ENCODE measurements at places on chromosomes 12 and 14.

DNA sequence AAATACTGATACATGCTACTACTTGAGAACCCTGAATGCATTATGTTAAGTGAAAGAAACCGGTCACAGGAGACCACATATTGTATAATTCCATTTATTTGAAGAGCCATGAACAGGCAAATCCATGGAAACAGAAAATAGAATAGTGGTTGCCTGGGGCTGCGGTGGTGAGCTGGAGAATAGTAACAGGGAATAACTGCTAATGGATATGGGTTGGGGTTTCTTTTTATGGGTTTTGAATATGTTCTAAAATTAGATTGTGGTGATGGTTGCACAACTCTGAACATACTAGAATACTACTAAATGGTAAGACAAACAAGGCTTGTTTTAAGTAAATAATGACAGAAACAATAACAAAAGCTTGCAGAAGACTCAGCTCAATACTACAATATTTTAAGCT, 293.0 kb downstream of the BTG1 start:
- DNase-seq, result no peak

GRCh38 chr12:57735952-57736740, 2.4 kb downstream of the AGAP2 start:
- no peak for DNase-seq

GRCh38 chr12:98296462-98297079, 218.8 kb upstream of the TMPO start:
- no peak for DNase-seq

- no peak for DNase-seq
These were observed 217.9 kb upstream of the PWP1 start for GRCh38 chr12:107467716-107468115.

GRCh38 chr14:50417853-50418252, 21.2 kb upstream of the CDKL1 start:
- DNase-seq, result no peak

DNA sequence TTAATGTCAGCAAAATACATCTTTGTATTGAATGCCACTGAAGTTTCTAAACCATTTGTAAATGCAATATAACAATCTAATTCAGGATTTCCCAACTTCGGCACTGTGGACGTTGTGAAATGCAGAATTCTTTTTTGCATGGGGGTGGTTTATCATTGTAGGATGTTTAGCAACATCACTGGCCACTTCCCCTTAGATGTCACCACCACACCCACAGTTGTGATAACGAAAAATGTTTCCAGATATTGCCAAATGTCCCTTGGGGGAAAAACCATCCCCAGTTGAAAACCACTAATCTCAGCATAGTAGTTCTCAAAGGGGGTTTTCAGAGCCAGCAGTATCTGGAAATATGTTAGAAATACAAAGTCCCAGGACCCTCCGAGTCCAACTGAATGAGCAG, 203.3 kb downstream of the NAV3 start:
- DNase-seq, result no peak

DNA sequence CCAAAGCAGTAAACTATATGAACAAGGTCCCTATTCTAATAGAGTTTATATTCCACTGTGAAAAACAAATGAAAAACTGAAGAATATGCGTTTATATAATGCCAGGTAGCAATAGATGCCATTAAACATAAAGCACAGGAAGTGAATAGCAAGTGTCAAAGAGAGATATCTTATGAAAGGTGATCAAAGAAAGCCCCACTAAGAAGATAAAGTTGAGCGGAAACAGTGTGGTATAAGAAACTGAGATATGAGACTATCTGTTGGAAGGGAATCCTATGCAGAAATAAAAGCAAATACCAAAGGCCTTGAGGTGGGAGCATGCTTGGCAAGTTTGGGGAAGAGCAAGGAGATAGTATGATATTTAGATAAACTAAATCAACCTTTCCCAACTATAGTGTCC, 123.1 kb upstream of the FAR2 start:
- DNase-seq, result no peak

DNA sequence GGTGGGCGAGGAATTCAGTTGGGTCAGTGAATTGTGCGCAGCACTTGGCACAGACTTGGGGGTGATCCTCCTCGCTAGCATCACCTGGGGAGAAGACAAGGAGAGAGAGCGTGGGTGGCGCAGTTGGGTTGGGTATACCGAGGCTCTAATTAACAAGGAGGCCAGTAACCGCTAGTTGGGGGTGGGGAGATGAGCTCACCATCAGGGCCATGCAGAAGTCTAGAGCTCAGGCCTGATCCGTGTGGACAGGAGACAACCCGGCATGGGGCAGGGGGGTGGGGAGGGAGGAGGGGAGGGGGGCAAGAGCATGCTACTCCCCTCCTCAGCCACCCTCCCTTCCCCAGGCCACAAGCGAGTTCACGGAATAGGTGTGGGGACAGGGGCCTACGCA, 580 bp downstream of the SALL2 start:
- DNase-seq, result no peak

DNA sequence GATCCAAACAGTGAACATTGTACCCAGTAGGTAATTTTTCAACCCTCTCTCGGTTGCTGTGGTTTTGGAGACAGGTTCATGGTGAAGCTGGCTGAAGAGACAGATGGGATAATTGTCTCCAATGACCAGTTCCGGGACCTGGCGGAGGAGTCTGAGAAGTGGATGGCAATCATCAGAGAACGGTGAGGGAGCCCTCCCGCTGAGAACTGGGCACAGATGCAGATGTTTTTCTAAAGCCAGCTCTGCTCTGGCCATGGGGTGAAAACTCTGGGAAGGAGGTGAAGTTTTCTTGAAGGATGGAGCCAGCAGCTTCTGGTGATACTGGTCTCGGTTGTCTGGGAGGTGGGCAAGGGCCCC, 6.2 kb downstream of the KHNYN start:
- no peak for DNase-seq

GRCh38 chr12:110244829-110245228, 36.2 kb upstream of the ATP2A2 start:
- DNase-seq, result peak; percentile 75

GRCh38 chr12:12784911-12785814, at the start of gene APOLD1:
APOLD1 (plus strand) TSS chr12:12785659; CDS start chr12:12785692, 33 bp downstream.
- no peak for DNase-seq

GRCh38 chr12:49984476-49985359, 12.0 kb downstream of the AQP6 start:
- DNase-seq, result no peak

DNA sequence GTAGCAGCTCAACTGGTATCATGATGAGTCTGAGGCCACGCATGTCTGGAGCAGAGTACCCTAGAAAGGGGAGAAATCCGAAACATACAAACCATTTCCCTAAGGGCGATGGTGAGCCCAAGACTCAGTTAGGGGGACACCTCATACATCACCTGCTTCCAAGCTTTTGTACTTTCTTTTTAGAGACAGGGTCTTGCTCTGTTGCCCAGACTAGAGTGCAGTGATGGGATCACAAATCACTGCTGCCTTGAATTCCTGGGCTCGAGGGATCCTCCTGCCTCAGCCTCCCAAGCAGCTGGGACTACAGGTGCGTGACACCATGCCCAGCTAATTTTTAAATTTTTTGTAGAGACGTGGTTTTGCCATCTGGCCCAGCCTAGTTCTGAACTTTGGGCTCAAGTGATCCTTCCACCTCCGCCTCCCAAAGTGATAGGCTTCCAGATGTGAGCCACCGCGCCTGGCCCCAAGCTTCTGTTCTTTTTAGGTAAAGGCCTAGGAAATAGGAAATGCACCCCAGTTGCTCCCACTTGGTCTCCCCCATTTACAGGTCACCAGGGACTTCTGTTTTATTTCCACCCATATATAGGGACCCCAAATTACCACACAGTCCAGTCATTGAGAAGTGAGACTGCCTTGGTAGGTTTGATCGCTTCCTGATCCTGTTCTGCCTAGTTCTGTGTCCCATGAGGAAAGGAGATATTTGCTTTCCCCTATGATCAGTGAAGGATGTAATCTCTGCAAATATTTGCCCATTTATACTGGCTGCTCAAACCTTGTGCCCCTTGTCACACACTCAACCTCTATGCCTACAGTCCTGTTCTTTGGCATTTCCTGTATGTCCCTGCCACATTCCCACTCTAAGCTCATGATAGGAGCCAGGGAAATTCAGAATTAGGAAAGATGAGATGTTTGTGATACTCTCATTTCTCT, at the start of gene APOF:
APOF (minus strand) TSS at position 728 of the 930 bp plus-strand sequence; CDS start at position 616, 112 bp downstream.
- DNase-seq, result no peak

GRCh38 chr14:74685056-74685455, 27.8 kb downstream of the AREL1 start:
- no peak for DNase-seq

DNA sequence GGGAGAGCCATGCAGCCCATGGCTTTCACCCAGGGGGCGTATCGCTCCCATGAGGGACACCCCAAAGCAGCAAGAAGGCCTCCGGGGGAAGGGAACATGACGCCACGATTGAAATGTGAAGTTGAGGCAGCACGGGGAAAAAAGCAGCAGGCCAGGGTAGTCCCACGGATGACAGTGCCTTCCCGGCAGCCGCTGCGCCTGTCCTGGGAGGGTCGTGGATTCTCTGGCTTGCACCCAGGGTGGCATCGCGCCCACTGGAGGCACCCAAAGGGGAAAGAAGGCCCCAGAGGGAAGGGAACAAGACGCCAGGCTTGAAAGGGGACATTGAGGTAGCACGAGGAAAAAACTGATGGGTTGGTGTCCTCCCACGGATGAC, 161.6 kb upstream of the ALG10B start:
- no peak for DNase-seq

- no peak for DNase-seq
These were observed 55.9 kb upstream of the MIS18BP1 start for GRCh38 chr14:45308745-45309397.

- no peak for DNase-seq
These were observed 64.4 kb downstream of the C12orf42 start for GRCh38 chr12:103431387-103431786.

DNA sequence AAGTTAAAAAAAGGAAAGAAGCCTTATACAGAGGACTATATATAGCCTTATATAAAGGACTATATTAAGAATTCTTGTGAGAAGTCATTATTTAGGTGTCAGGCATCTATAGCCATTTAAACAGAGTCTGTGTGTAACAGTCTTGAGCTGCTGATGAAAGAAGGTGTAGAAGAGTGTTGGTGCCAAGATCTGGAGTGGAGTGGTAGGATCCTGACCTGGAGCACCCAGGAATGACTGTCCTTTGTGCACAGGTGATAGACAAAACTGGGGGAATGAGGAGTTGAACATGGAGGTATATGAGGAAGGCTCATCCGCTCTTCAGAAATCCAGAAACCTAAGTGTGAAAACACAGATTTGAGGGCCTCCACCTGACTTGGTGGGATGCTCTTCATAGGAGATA, 747.3 kb downstream of the NRXN3 start:
- no peak for DNase-seq

- DNase-seq, result no peak
These were observed 205.2 kb upstream of the RTL1 start for GRCh38 chr14:101108579-101109346.

GRCh38 chr12:67077617-67078016, 191.5 kb upstream of the CAND1 start:
- DNase-seq, result no peak

- DNase-seq, result no peak
These were observed 4.4 kb downstream of the KRT86 start for GRCh38 chr12:52278575-52279421.

GRCh38 chr12:11719678-11720099, 70.2 kb downstream of the ETV6 start:
- DNase-seq, result no peak

- DNase-seq, result no peak
These were observed 76.3 kb downstream of the ESR2 start for GRCh38 chr14:64217834-64218233.

DNA sequence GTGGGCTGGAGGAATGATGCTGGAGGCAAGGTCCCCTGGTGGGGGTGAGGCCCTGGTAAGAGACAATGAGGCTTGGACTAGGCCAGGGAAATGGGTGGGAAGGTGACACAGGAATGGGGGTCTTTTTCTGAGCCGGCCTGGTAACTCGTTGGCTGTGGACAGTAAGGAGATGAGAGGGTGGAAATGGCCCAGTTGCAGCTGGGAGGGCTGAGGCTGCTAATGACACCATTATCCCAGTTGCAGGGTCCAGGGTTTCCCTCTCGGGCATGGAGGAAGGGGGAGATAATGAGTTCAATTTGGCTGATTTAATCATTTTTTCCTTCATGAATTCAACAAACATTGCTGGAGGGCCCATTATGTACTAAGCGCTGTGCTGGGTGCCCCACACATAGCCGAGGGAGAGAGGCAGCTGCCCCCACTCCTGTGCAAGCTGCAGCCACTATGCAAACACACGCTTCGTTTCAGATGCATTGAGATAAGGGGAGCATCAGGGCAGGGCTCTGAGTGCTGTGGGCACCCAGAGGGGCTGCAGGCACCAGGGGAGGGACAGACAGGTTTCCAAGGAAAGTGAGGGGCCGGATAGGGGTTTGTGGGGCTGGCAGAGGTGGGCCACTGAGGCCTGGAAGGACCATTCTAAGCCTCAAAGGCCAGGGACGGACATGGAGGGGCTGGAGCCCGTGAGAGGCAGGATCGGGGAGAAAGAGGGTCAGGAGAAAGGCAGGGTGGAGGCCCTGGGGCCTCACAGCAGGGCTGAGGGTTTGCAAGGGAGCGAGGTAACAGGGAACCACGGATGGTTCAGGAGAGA, 43.2 kb upstream of the MEG3 start:
- no peak for DNase-seq

DNA sequence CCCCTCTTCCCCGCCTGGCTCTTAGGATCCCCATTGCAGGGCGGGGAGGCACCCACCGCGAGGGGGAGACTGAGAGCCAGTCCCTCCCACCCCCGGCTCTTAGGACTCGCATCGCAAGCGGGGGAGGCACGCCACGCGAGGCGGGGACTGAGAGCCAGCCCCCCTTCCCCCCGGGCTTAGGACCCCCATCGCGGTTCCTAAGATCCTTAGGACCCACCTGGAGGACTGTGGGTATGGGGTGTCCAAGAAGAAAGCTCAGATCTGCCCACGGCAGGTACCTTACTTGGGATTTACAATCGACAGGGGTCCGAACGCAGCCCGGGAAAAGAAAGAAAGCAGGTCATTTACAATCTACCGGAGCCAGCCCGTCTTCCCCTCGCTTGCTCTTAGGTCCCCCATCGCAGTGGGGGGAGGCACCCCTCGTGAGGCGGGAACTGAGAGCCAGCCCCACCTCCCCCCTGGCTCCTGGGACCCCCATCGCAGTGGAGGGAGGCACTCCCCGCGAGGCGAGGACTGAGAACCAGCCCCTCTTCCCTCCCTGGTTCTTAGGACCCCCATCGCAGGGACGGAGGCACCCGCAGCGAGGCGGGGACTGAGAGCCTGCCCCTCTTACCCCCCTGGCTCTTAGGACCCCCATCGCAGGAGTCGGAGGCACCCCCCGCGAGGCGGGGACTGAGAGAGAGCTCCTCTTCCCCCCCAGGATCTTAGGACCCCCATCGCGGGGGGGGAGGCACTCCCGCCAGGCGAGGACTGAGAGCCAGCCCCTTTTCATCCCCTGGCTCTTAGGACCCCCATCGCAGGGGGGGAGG, 43.7 kb downstream of the DDX11 start:
- DNase-seq, result no peak

- no peak for DNase-seq
These were observed at the start of gene SUSD6 for GRCh38 chr14:69611172-69612013. SUSD6 (plus strand) TSS chr14:69611596; CDS start chr14:69658593, 46,997 bp downstream.

- no peak for DNase-seq
These were observed 25.1 kb downstream of the NCOR2 start for GRCh38 chr12:124542021-124542949.

Data from iPS DF 19.7 (cell line).